Naive thymus-derived CD8-positive, alpha-beta T cell (primary cell): ENCODE measurements at places on chromosomes 5 and 9.

- DNase-seq = no peak
Observed at GRCh38 chr9:87686520-87687090, 39.3 kb upstream of the CTSL start.

- DNase-seq = no peak
Observed at GRCh38 chr5:175686826-175687225, 29.0 kb downstream of the HRH2 start.

GRCh38 chr5:144122641-144123040 lies 47.8 kb downstream of the YIPF5 start:
- DNase-seq = no peak

DNA sequence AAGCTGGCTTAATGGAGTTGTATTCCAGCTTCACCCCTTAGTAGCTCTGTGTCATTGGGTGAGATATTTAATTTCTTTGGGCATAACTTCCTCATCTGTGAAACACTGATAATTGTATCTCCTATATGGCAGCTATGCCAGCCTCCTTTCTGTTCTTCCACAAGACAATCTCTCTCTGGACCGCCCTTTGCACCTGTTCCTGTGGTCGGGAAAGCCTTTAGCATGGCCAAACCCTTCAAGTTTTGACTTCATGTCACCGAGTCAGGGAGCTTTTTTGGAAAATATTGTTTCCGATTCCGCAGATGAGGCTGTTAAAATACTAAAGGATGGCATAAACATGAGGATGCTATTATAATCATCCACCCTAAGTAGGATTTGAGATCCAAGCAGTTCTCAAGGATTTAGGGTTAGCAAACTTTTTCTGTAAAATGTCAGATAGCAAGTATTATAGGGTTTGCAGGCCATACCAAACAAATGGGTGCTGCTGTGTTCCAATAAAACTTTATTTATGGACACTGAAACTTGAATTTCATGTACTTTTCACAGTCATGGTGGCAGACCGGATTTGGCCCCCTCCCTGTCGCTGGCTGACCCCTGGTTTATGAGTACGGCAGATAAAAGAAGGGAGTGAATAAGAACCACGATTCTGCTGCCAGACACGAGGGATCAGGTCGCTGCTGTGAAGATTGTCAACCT lies 695 bp upstream of the NDFIP1 start:
- DNase-seq = no peak

DNA sequence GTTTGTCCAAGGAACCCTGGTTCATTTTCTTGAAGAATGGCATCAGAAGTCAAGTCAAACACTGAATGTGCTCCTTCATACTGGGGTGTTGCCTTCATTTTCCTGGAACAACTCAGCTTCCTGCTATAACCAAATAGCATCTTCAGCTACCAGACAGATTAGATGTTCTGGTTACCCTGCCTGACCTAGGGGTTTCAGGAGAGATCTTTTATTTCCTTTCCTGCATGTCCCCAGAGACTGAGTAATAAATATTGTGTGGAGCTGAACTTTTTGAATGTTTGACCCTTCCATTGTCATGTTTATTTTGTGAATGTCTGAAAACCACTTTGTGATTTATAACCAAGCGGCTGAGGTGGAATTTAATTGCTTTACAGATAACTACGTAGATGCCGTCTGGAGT lies 147.1 kb downstream of the IRX1 start:
- DNase-seq = no peak

GRCh38 chr9:91131433-91131839 lies 230.3 kb downstream of the AUH start:
- DNase-seq = no peak

GRCh38 chr9:130879863-130880411 lies 16.7 kb downstream of the QRFP start:
- DNase-seq = no peak

GRCh38 chr9:36290996-36291395 lies 32.7 kb upstream of the GNE start:
- no peak for DNase-seq

DNA sequence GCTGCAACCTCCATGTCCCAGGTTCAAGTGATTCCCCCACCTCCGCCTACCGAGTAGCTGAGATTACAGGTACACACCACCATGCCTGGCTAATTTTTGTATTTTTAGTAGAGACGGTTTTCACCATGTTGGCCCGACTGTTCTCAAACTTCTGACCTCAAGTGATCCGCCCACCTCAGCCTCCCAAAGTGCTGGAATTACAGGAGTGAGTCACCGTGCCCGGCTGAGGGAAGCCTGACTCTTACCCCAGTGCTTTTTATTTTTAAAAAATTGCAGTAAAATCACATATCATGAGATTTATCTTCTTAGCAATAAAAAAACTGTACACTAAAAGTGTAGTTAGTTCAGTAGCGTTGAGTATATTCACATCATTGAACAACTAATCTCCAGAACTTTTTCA lies 105.3 kb downstream of the SLIT3 start:
- no peak for DNase-seq
